Esophagus muscularis mucosa (tissue), 4 donors: ENCODE measurements at places on chromosomes 4 and X. TPM values are rescaled to one million over a fixed set of nuclear protein-coding genes. Genes with fewer than 3 reads are reported as not detected.

Gene MAGEE1
- total RNA-seq = 4.1 TPM

Gene P2RY8
- 2.2 TPM for total RNA-seq

- H3K4me3 ChIP-seq = no peak overlapping the region
- no peaks in the 10 kb centered on the region for H3K27me3 ChIP-seq
- DNase-seq = no peak
- no peak overlapping the region for H3K27ac ChIP-seq
- H3K4me1 ChIP-seq = no peaks in the 10 kb centered on the region
- H3K36me3 ChIP-seq = no peaks in the 10 kb centered on the region
Observed at GRCh38 chrX:97787849-97788248, 904.1 kb downstream of the RPA4 start.

- peaks cover 6% of the 10 kb centered on the region for H3K36me3 ChIP-seq
- no peak overlapping the region for H3K27ac ChIP-seq
- H3K4me1 ChIP-seq = no peaks in the 10 kb centered on the region
- H3K4me3 ChIP-seq = no peak overlapping the region
Observed at GRCh38 chr4:17794730-17795129, 13.3 kb upstream of the FAM184B start.

GRCh38 chr4:125316791-125317524 lies 2.2 kb downstream of the FAT4 start:
- no peak for DNase-seq
- no peaks in the 10 kb centered on the region for H3K36me3 ChIP-seq
- peak overlapping the region; percentile 86 for H3K27ac ChIP-seq
- H3K4me1 ChIP-seq = peaks cover 64% of the 10 kb centered on the region
- H3K27me3 ChIP-seq = no peaks in the 10 kb centered on the region
- peak overlapping the region; percentile 85 for H3K4me3 ChIP-seq

DNA sequence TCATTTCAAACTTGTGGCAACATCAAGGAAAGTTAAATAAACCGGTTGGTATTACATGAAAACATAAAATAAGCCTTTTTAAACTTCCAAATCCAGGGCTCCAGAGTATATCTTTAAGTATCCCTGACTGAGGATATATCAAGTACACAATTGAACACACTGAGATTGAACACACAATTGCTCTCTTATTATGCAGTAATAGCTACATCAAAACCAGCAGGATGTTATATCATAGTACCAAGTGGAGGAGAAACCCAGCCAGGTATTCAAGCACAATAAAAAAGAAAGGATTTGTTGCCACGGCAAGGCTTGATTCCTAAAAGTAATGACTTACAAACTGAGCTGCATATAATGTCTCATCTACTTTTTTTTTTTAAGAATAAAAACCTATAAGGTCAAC lies 605.8 kb downstream of the SPOCK3 start:
- no peak for DNase-seq
- no peaks in the 10 kb centered on the region for H3K4me1 ChIP-seq
- H3K4me3 ChIP-seq = no peak overlapping the region
- H3K27ac ChIP-seq = no peak overlapping the region
- no peaks in the 10 kb centered on the region for H3K36me3 ChIP-seq

DNA sequence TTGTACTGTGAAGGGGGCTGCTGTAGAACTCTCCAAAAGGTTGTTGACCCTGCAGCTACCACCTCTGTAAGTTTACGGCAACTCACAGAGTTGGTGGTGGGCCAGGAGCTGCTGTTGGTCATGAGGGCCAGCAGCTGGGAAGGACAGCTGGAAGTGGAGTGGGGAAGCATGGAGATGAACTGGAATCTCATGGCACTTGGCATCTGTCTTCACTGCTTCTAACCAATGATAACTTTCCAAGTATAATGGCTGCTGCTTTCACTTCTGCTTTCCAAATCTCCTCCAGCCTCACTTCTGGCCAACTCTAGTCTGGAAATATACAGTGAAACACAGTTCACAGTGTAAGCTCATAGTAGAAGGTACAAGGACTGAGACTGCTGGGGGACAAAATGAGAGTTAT lies 126.5 kb upstream of the INTU start:
- no peak overlapping the region for H3K27ac ChIP-seq
- H3K27me3 ChIP-seq = no peaks in the 10 kb centered on the region
- no peak overlapping the region for H3K4me3 ChIP-seq
- no peaks in the 10 kb centered on the region for H3K36me3 ChIP-seq
